ENCODE measurements at places on chromosomes 5 and 9.

- DNase-seq = no peak
These were observed 80.1 kb upstream of the ITGA1 start for GRCh38 chr5:52707616-52708015.

DNA sequence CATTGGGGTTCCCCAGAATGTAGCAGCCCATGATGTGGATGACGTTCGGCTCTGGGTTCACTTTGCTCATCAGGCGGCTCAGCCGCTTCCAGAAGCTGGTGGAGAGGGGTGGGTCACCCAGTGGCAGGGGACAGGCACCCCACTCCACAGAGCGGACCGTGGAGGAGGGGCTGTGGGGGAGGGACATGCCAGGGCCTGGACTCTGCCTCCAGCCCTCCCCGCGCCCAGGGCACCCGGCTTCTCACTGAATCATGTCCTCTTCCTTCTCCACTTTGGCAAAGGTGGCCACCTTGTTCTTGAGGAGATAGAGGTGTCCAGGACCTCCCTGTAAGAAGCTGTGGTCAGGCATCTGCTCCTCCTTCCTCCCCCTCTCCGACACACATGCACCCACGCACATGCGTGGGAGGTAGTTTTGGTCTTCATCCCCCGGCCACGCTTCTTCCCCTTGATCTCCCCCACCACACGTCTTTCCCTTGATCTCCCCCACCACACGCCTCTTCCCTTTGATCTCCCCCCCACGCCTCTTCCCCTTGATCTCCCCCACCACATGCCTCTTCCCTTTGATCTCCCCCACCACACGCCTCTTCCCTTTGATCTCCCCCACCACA, 8.9 kb upstream of the ENTPD8 start:
- DNase-seq = no peak

DNA sequence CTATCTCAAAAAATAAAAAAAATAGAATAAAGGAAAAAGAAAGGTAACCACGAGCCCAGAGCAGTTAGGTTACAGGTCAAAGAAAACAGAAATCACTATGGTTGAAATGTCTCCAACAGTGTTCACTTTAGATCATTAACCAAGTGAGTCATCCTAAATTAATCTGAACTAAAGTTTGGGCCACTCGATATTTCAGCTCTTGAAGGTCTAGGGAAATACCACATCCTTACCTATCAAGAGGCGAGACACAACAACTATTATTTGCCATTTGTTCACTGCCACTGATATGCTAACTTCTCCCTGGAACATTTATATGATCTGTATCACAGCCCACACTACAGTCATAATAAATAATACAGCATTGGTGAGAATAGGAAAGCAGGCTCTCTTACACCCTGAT, 111.3 kb upstream of the NR5A1 start:
- DNase-seq = no peak

- DNase-seq = no peak
These were observed 193.6 kb downstream of the GLIS3 start for GRCh38 chr9:4106081-4106759.

- DNase-seq = no peak
These were observed 37.9 kb downstream of the TENT4A start for GRCh38 chr5:6750951-6751685.

- no peak for DNase-seq
These were observed 28.5 kb upstream of the CSF1R start for GRCh38 chr5:150114773-150115408.

GRCh38 chr5:35780236-35780635, 76.5 kb upstream of the IL7R start:
- DNase-seq = no peak
